ENCODE measurements at places on chromosomes 5 and 9.

DNA sequence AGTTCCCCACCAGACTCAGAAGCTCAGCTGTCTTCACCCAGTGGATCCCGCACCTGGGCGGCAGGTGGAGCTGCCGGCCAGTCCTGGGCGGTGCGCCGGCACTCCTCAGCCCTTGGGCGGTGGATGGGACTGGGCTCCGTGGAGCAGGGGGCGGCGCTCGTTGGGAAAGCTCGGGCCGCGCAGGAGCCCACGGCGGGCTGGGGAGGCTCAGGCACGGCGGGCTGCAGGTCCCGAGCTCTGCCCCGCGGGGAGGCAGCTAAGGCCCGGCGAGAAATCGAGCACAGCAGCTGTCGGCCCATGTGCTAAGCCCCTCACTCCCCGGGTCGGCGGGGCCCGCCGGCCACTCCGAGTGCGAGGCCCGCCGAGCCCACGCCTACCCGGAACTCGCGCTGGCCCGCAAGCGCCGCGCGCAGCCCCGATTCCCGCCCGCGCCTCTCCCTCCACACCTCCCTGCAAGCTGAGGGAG is 560.0 kb downstream of the BRINP1 start:
- DNase-seq, result no peak

DNA sequence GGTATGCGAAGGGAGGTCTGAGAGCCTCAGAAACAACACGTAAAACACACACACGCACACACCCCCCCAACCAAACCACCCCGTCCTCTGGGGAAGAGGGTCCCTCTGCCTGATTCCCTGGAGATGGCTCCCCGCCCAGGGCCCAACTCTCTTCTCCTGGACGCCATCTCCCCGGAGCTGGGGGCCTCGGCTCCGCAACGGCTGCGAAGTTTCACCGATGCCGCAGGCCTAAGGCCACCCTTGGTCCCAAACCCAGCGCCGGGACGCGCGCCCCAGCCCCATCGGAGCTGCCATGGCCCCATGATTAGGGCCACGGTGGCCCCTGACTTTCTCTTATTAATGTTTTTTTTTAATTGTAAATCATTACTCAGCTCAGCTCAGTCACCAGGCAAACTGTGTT is 181.4 kb upstream of the TBCA start:
- no peak for DNase-seq

- no peak for DNase-seq
Measured at GRCh38 chr5:63053019-63053638, 474.5 kb downstream of the LRRC70 start.

DNA sequence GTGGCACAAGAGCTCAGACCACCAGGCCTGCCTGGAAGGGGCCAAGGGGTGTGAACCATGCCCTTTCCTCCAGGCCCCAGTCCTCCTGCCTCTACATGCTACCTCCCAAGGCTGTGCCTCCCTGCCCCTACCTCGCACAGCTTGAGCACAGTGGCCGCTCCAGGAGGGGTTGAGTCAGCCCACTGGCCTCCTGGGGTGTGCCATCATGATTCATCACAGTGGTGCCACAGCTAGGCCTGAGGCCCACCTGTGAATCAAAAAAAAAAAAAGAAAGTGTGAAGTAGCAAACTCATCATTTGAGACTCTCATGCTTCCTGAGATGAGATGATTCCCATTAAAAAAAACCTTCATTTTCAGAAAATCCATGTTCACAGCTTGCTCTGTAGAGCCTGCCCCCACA is 240.5 kb downstream of the HSPA4 start:
- no peak for DNase-seq
